ENCODE measurements at places on chromosomes 1 and 21. TPM values are rescaled to one million over a fixed set of nuclear protein-coding genes. Genes with fewer than 3 reads are reported as not detected.

GRCh38 chr21:27315373-27315772 is 348.5 kb upstream of the ADAMTS5 start:
- H3K4me3 ChIP-seq, result no peak overlapping the region
- H3K4me1 ChIP-seq, result no peaks in the 10 kb centered on the region
- H3K36me3 ChIP-seq, result no peaks in the 10 kb centered on the region
- no peak overlapping the region for H3K27ac ChIP-seq

GRCh38 chr1:174534789-174535188 is 87.0 kb downstream of the GPR52 start:
- H3K27me3 ChIP-seq, result no peaks in the 10 kb centered on the region
- no peaks in the 10 kb centered on the region for H3K4me1 ChIP-seq
- no peaks in the 10 kb centered on the region for H3K36me3 ChIP-seq
- no peak overlapping the region for H3K27ac ChIP-seq
- no peak for DNase-seq

DNA sequence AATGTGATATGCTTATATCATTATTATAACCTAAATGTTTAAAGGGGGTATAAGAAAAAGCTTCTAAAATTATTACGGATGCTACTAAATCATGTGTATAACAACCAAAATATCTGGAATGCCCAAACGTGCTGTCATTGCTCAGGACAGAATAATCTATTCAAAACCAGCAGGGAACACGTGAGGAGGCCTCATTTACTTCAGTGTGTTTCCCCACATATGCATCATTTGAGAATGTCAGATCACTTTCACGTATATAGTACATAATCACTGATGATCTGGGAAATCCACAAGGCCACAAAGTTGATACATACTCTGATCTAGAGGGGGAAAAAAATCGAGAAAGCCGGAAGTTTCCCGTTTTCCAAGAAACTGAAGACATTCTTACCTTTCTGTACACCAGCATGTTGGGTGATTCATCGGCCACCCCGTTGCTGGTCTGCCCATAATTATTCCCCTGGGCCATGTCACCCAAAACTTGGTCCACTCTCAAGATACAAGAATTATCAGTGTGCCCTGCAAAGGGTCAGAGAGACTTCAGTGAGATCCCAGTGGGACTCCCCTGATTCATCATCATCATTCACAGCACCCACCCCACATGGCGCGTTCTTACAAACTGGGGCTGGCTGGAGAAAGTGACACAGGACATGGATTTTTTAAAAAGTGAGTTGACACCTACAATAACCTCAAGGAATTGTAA is 1.5 kb downstream of the RGS7 start:
- no peak for DNase-seq
- H3K4me3 ChIP-seq, result no peak overlapping the region
- H3K27ac ChIP-seq, result no peak overlapping the region
- no peaks in the 10 kb centered on the region for H3K4me1 ChIP-seq

DNA sequence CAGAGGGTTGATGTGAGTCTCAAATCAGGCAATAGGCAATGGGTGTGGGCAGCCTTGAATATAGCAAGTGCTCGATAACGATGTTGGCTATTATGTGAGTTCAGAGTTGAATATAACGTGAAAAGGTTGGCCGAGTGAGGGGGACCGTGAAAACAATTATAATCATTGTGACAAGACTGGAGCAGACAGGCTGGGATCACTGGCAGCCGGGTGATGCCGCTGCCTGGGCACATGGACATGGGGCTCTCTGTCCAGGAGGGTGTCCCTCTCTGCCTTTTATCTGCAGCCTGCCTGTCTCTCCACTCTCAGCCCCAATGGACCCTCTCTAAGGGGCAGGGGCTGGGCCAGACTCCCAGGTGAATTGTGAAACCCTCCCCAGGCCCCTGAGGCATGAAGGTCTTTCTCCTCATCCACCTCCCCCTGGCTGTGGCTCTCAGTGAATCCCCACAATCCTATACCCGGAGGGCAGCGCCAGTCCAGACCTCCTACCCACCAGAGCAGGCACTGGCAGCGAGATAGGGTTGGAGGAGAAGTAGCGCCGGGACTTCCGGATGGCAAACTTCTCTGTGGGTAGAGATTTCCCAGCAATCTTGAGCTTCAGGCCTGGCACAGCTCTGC is 36.4 kb downstream of the TTC39A start:
- H3K4me1 ChIP-seq, result peaks cover 13% of the 10 kb centered on the region
- H3K4me3 ChIP-seq, result no peak overlapping the region
- H3K27me3 ChIP-seq, result no peaks in the 10 kb centered on the region
- no peaks in the 10 kb centered on the region for H3K36me3 ChIP-seq
- DNase-seq, result no peak

DNA sequence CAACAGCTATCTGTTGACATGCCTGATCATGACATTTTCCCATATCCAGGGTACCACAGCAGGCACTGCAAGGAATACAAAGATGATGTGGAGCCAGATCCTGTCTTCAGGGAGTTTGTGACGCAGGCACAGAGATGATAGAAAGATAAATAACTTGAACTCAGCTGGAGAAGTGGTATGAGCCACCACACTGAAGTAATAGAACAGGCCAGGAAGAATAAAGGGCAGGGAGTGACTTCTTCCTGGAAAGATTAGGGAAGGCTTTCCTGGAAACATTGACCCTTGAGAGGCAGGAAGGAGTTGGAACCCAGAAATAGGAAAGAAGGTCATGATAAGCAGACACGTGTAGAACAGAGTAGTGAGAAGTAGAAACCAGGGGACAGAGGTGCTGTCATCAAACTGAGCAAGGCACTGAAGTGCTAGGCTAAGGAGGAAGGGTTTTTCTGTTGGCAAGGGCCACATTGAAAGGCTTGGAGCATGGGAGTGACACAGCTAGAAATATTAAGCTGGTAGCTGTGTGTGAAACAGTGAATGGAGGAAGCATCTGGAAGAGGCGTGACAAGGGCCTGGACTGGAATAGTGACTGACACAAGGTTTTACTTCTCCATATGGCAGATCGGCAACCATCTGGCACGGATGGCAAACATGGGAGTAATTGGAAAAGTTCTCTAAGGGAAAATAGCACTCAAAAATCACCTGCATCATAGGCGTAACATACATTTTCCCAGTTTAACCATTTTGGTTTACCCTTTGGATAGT is 68.4 kb downstream of the AK5 start:
- H3K27me3 ChIP-seq, result no peaks in the 10 kb centered on the region
- H3K4me1 ChIP-seq, result peaks cover 12% of the 10 kb centered on the region
- no peak for DNase-seq
- no peak overlapping the region for H3K4me3 ChIP-seq

GRCh38 chr21:45055861-45056260 is 18.5 kb upstream of the ADARB1 start:
- no peak for DNase-seq
- no peak overlapping the region for H3K4me3 ChIP-seq
- H3K36me3 ChIP-seq, result no peaks in the 10 kb centered on the region

DNA sequence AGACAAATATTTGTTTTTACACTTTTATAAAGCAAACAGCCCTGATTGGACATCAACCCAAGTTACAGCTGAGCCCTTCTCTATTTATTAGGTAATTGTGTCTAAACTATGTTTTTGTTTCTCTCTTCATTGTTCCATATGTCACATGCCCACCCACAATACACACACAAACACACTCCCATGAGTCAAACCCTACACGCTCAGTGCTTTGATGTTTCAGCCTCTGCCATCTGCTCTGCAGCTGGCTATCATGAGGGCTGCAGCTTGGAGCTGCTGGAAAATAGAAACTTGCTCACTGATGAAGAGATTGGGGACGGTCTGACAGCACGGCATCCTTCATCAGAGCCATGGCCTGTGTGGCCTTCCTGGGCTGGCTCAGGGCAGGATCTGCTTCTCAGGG is 41.7 kb downstream of the PSMG1 start:
- H3K27ac ChIP-seq, result no peak overlapping the region
- no peaks in the 10 kb centered on the region for H3K27me3 ChIP-seq
- H3K4me1 ChIP-seq, result no peaks in the 10 kb centered on the region
- no peak overlapping the region for H3K4me3 ChIP-seq
- no peaks in the 10 kb centered on the region for H3K36me3 ChIP-seq

DNA sequence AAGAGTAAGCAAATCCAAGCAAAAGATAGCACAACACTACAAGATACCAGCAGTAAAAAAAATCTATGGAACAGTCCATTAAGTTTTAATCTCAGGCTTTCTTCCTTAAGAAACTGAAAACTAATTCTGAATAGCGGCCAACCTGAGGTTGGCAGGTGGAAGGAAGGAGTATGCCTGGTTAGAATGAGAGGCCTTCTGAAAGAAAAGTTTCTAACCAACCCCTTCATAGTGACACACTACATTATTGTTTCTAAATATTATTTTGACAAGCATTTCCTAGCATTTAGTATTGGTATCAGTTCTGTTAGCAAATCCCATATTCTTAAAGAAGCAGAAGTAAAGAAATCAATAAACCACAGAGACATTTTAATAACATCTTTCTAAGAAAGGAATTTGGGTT is 205.7 kb upstream of the PTBP2 start:
- no peak overlapping the region for H3K27ac ChIP-seq
- no peaks in the 10 kb centered on the region for H3K36me3 ChIP-seq
- no peaks in the 10 kb centered on the region for H3K4me1 ChIP-seq
- no peak for DNase-seq

The DENND2C gene
- total RNA-seq, result 1.7 TPM

- no peaks in the 10 kb centered on the region for H3K27me3 ChIP-seq
- no peak overlapping the region for H3K27ac ChIP-seq
- DNase-seq, result no peak
- no peak overlapping the region for H3K4me3 ChIP-seq
- peaks cover 7% of the 10 kb centered on the region for H3K4me1 ChIP-seq
Observed at GRCh38 chr1:41583658-41584547, 99.4 kb upstream of the EDN2 start.

The LGR6 gene
- total RNA-seq, result 58.3 TPM

- no peaks in the 10 kb centered on the region for H3K27me3 ChIP-seq
- no peak overlapping the region for H3K4me3 ChIP-seq
- H3K27ac ChIP-seq, result no peak overlapping the region
- DNase-seq, result no peak
Observed at GRCh38 chr21:33286600-33287456, 20.7 kb downstream of the IL10RB start.

GRCh38 chr1:94675373-94675772 is 133.8 kb upstream of the F3 start:
- no peak for DNase-seq
- no peaks in the 10 kb centered on the region for H3K4me1 ChIP-seq
- H3K27me3 ChIP-seq, result no peaks in the 10 kb centered on the region
- no peak overlapping the region for H3K4me3 ChIP-seq
- H3K36me3 ChIP-seq, result no peaks in the 10 kb centered on the region
